Non-pigmented ciliary epithelial cell (primary cell): ENCODE measurements at places on chromosomes 5 and 9.

- DNase-seq, result no peak
These were observed 8.8 kb downstream of the TLE1 start for GRCh38 chr9:81680506-81680905.

- DNase-seq, result peak; percentile 67
These were observed 116.6 kb upstream of the SLC44A1 start for GRCh38 chr9:105127863-105128220.

DNA sequence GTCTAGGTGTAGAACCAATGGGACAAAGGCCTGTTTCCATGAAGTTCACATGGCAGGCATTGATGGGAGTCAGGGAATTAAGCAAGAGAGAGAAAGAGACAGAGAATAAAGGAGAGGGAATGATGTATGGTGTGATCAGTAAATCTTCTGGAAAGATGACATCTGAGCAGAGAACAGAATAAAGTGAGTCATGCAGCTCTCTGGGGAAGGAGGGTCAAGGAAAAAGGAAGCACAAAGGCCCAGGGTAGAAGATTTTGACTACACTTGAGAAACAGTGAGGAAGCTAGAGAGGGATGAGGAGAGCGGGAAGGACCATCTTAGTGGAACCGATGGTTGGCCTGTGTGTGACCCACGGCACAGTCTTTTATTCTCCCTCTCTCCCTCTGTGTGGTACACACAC is 425.9 kb downstream of the SPOCK1 start:
- DNase-seq, result no peak

GRCh38 chr9:95124582-95125367 is 192.7 kb downstream of the FANCC start:
- DNase-seq, result no peak
